C1 segment of cervical spinal cord (tissue), 14 donors: ENCODE measurements at places on chromosomes 2 and 18.

DNA sequence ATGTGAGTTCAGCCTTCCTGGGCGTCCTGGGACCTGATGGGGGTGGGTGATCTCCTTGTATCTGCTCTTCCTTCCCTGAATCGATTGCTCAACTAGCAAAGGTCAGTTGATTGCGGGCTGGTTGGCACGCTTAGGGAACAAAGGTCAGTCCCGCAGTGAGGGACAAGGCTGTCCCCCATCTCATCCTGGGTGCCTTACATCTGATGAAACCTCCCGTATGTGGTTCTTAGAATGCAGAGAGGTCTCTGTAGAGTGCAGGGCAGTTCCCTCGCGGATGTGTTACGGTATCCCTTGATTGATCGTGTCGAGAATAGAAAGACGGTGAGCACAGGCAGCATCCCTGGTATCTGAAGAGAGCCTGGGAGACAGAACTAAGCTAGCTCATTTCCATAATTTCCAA is 56.4 kb upstream of the RBM44 start:
- DNase-seq: no peak

DNA sequence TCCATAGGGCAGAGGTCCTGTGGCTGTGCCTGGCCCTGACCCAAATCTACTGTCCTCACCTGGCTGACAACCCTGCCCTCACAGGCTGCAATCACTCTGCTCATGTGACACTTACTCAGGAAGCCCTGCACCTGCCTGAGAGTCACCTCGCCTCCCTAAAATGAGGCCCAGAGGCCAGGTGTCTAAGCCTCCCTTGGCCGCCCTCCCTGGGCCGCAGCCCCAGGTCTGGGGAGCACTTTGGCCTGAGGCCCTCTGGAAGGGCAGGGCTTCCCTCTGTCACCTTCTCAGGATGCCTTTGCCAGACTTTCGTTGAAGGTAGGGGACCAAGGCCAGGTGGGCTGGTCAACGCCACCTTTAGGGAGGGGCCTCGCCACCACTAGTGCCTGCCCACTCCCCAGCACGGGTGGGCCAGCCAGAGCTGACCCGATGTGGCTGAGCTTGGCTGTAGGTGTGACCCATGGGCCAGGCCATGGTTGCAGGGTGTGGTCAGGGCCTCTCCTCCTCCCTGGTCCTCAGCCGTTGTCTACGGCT is 6.1 kb upstream of the GPC1 start:
- DNase-seq: no peak

DNA sequence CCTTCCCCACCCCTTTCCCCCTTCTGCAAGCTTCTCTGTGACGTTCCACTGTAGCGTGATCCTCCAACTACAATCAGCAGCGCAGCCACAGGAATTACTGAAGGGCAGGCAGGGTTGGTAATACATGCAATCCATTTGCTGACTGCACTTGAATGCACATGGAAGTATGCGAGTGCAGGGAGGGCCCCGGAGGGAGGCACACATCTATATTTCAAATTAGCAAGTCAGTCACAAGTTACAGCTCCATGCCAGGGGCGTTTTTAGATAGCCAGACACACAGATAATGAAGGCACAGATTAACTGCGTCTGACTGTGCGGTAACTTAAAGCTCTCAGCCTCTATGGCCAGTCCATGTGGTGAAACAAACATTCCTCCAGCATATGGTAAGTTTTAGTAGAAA is 209.2 kb upstream of the GATA6 start:
- DNase-seq: no peak

DNA sequence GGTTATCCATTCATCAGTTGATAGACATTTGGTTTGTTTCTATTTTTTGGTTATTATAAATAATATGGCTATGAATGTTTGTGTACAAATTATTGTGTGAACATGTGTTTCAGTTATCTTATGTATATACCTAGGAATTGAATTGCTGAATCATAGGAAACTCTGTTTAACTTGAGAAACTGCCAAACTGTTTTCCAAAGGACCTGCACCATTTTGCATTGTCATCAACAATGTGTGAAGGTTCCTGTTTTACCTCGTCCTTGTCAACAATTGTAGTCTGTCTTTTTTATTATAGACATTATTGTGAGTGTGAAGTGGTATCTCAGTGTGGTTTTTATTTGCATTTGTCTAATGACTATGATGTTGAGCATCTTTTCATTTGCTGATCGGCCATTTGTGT is 17.1 kb downstream of the PDK1 start:
- no peak for DNase-seq

DNA sequence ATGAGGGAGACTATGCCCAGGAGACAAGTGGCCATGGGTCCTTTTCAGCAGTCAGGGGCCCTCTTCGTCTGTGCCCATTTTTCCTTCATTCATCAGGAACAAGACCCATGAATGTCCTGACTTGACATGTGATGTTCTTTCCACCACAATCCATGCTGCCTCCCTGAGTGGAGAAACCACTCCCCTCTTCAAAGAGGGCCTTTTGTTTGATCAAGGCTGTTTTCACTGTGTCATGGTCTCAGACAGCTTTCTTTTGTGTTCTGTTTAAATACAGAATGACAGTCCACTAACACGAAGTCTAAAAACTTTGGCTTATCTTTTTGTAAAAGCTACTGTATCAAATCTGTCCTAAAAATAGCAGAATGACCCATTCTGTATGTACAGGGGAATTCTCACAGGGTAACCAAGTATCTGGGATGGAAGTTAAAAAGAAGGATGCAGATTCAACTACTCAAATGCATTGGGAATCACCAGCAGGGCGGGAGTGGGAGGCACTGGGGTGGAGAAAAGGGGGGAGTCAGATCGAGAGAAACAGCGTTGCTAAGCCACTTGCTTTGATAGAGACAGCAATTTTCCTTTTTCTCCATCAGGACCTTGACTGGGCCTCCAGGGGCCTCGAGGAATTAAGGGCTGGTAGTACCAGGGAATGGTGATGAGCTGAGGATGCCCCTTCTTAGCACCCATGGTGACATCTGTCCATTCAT is 13.9 kb downstream of the LRP2 start:
- peak; percentile 26 for DNase-seq

DNA sequence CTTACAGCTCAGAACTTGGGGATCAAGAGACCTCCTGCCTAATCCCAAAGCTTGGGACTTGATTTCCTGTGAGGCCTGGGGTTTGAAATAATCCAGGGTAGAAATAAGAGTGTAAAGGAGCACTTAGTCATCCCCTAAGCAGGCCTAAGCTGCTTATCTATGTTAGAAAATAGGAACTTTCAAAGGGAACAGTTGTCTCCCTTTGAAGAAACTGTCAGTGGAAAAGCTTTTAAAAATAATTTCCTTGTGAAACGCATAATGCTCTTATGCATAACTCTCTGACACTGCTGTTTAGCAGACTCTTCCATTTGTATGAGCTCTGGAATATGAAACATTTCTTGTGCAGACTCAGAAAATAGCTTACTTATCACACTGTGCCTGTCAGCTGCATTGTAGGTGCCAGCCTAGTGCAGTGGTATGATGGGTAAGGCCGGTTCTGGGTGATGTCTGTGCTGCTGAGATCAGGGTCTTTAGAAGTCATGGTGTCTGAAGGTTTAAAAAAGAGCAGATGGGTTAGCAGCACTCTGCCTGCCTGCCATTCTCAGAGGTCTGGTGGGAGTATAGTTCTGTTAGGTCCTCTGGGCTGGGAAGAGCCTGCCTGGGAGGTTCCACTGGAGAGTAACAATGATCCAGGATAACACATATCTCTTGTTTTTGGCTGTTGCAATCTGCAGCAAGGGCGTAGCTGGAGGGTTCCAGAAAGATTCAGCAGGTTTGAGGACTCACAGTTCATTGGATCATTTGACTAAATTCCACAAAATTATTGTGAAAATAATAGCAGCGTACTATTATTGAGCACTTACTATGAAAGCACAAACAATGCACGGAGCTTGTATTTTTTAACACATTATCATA is 283.2 kb upstream of the MEX3C start:
- no peak for DNase-seq

DNA sequence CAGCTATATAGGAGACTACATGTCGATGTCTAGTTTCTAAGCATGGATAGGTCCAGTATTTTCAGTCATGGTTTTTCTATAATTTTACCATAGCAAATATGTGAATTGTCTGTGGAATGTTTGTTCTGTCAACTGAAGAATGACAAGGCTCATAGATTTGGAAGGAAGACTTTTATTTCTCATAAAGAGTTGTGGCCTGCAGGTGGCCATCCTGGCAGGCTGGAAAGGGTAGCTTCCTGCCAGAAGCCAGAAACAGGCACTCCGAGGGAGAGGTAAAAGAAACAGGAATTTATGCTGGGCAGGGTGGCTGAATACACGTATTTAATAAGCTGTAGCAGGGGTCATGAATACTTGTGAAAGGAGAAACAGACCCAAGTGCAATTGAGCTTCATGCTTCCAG is 182.1 kb downstream of the PARD3B start:
- no peak for DNase-seq

DNA sequence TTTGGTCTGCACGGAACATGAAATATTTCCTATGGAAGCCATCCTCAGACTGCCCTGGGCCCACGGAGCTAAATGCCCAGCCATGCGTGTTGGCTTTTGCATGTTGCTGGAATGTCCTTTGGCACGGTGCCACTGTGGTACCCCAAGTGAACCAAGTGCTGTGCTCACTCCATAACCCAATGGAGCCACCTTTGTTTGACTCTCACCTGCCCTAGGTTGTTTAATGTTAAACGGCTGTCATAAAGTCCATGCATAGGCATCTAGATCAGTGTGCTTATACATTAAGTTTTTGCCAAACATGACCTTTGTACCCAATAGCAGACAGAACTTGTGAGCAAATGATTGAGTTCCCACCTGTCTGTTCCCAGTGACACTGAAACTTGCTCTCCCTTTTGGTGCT is 59.9 kb upstream of the TMEM87B start:
- no peak for DNase-seq

- no peak for DNase-seq
Observed at GRCh38 chr18:76459687-76460350, 35.2 kb downstream of the ZNF516 start.

GRCh38 chr2:238869293-238870124 is 21.6 kb downstream of the TWIST2 start:
- no peak for DNase-seq

- no peak for DNase-seq
Observed at GRCh38 chr18:6001867-6002266, 106.5 kb upstream of the TMEM200C start.
